Right cardiac atrium (tissue), 5 donors: ENCODE measurements at places on chromosomes 12 and 14. TPM values are rescaled to one million over a fixed set of nuclear protein-coding genes. Genes with fewer than 3 reads are reported as not detected.

DNA sequence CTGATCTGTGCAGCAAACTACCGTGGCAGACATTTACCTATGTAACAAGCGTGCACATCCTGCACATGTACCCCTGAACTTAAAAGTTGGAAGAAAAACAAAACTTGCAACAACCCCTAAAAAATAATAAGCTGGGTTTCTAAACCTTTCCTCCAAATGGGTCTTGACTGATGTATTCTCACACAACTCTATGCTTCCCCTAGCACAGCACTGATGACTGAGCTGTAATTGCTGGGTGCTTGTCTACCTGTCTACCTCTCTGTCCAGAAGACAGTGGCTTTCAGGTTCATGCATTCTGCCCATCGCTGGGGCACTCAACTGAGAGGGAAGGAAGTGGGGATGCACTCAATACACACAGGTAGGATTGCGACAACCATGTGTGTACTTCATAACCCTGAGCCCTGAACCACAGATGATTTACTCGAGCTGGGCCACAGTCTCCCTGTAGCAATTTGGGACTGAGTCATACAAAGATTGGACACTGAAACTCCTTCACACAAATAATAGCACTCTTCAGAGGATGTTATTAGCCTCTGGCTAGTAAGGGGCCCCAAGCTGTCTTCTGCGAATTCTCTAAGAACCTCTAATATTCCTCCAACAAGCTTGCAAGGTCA is 44.8 kb upstream of the TMPO start:
- no peak for DNase-seq

- DNase-seq = no peak
Measured at GRCh38 chr12:24746006-24746671, 202.8 kb downstream of the BCAT1 start.

DNA sequence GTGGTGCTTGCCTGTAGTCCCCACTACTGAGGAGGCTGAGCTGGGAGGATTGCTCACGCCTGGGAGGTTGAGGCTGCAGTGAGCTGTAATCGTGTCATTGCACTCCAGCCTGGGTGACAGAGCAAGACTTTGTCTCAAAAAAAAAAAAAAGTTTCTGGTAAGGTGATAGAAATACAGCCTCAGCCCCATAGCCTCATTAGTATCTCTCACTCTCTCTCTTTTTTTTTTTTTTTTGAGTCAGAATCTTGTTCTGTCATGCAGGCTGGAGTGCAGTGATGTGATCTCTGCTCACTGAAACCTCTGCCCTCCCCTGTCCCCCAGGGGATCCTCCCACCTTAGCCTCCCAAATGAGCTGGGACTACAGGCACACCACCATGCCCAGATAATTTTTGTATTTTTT is 19.2 kb downstream of the MTHFD1 start:
- DNase-seq = no peak

GRCh38 chr12:131057211-131057721 is 103.6 kb downstream of the ADGRD1 start:
- DNase-seq = peak; percentile 54

DNA sequence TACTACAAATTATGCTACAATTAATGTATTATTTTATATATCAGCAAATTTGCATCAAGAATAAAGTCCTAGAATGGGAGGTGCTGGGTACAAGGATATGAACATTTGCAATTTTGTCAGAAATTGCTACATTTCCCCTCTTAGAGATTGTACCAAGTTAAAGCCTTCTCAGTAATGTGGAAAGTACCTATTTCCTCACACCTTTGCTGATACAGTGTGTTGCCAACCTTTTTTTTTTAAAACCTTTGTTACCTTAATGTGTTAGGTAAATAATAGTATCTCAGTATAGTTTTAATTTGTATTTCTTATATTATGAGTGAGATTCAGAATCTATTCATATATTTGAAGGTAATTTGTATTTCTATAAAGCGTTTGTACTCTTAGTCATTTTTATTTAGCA is 95.4 kb upstream of the HIF1A start:
- no peak for DNase-seq

GRCh38 chr14:99274346-99275221 is 2.6 kb upstream of the BCL11B start:
- peak; percentile 57 for DNase-seq

GRCh38 chr12:18429366-18429765 is 168.0 kb downstream of the PIK3C2G start:
- no peak for DNase-seq

- DNase-seq = no peak
Measured at GRCh38 chr12:12338527-12339168, 11.4 kb downstream of the MANSC1 start.

GRCh38 chr14:101063121-101063520 is 159.6 kb upstream of the RTL1 start:
- no peak for DNase-seq

- no peak for DNase-seq
Measured at GRCh38 chr14:65250162-65250495, 147.8 kb upstream of the MAX start.

DNA sequence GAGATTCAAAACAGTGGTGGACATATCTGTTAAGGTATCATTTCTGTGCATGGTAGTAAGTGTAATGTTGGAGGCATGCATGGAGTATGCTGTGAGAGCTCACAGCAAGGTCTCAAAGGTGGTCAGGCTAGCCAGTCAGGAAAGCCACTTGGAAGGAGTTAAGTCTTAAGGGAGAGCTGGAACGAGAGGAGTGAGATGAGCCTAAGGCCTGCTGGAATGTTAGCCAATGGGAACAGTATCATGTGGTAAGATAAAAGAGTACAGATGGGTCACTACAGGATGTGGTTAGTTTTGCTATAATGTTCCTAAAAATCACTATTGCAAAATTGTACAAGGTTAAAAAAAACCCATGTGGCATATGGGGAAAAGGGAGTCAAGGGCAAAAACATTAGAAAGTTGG is 311.7 kb upstream of the E2F7 start:
- DNase-seq = no peak

GRCh38 chr12:64745980-64746379 is 13.2 kb downstream of the GNS start:
- DNase-seq = no peak

GRCh38 chr14:51446771-51447170 is 204.9 kb upstream of the FRMD6 start:
- DNase-seq = no peak

GRCh38 chr12:51924551-51925319 is 17.4 kb downstream of the ACVRL1 start:
- no peak for DNase-seq

- DNase-seq = no peak
Measured at GRCh38 chr14:21054123-21054767, 3.4 kb upstream of the RNASE8 start.

- DNase-seq = no peak
Measured at GRCh38 chr12:60644076-60644475, 1048.2 kb downstream of the SLC16A7 start.

- DNase-seq = peak; percentile 14
Measured at GRCh38 chr12:130479401-130480125, 141.9 kb downstream of the PIWIL1 start.

DNA sequence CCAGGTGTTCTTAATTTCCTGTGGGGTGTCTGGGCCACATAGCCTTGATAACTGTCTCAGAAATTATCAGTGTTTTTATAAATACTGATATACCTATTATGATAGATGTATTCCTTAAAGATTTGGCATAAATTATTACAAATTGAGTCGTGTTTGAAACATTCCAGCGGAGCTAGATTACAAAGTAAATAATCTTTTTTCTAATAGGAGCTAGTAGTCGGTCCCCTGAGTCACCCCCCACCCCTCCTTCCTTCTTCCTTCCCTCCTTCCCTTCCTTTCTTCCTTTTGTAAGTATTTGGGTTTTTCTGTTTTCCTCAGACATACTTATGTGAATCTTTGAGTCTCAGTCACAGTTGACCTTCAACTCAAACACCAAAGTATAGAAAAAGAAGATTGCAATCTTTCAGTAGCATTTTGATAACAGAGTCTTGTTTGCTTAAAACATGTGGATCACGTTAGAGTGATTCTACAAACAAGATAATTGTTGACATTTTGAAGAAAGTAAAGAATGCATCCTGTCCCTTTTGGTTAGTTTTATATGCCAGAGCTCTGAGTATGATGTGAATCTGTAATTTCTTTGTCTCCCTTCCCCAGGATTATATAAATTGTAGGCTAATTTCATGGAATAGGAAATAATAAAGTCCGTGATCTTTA is 264.0 kb downstream of the FUT8 start:
- DNase-seq = no peak

GRCh38 chr14:30958555-30959407 is 66.7 kb upstream of the AP4S1 start:
- DNase-seq = no peak

DNA sequence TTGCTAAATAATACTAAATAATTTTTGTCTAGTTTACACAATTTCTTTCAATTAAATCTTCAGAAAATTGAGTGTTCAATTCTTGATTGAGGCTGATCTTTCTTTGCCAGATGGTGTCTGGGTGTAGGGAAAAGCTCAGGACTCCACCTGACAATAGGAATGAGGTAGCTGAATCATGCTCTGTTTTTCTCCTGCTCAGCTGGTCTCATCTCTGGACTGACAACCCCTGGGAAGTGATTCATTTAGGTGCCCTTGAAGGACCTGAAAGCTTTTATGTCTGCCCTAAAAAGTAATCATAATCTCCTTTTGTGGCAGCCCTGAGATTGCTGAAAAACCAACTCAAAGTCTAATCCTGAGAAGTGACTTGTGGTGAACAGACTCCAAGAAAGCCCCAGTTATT is 255.4 kb downstream of the ETNK1 start:
- DNase-seq = no peak

- DNase-seq = no peak
Measured at GRCh38 chr12:7479771-7480170, 23.8 kb downstream of the CD163 start.

GRCh38 chr14:71229875-71230274 is 322.6 kb downstream of the PCNX1 start:
- no peak for DNase-seq

DNA sequence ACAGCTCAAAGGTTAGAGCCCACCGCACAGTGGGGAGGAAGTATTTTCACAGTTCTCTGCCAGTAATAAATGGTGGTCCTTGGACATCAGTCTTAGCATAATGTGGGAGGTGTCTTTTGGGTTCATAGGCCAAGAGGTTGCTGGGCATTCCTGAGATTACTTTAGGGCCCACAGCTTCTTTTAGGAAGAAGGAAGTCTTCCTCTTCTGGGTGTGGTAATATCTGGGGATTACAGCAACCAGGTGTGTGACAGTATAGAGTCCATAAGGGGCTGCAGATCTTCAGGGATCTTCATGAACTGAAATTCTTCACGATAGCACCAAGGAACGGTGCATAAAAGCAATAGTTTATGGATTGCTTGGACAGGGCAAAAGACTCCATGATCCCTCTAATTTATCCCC is 56.2 kb upstream of the PTGR2 start:
- DNase-seq = no peak

- DNase-seq = no peak
Measured at GRCh38 chr12:41465526-41465925, 277.4 kb downstream of the PDZRN4 start.

DNA sequence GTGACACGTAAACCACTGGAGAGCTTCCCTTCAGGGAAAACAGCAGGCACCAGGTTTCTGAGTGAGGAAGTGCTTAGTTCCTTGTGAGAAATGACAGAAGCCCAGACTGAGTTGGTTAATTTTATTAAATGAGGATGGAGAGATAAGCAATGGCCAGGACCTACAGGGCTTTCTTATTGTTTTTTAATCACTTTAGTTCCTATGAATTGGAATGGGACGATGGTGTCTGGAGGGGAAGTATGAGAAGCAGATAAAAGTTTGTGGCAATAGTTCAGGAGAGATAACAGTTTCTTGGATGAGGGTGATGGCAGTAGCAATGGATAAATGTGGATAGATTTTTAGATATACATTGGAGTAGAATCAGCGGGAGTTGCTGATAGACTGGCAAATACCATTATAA is 86.5 kb upstream of the PTPRR start:
- no peak for DNase-seq

GRCh38 chr14:68668531-68668930 is 124.3 kb downstream of the ZFP36L1 start:
- no peak for DNase-seq

- peak; percentile 65 for DNase-seq
Measured at GRCh38 chr12:3753544-3754284, 805 bp upstream of the CRACR2A start.

GRCh38 chr14:28630100-28630499 is 136.5 kb upstream of the FOXG1 start:
- DNase-seq = no peak

GRCh38 chr14:65745396-65746190 is 333.1 kb downstream of the FUT8 start:
- no peak for DNase-seq

DNA sequence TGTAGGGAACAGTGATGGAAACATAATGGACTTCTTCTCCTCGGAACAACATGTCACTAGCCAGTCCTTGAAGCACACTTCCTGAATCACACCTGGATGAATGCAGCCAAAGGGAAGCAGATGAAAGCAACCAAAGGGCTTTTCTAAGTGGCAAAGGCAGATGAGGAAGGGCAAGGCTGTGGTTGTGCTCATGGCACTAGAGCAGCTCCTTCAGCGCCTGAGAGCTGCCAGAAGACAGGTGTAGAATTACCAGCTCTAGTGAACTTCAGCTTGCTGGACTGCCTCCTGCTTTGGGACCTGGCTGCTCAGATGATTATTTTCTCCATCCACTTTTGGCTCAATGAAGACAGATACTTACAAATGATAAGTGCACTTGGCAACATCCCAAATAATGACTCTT is 1372.1 kb upstream of the SEL1L start:
- no peak for DNase-seq

- no peak for DNase-seq
Measured at GRCh38 chr14:53001787-53002378, 51.0 kb upstream of the FERMT2 start.

DNA sequence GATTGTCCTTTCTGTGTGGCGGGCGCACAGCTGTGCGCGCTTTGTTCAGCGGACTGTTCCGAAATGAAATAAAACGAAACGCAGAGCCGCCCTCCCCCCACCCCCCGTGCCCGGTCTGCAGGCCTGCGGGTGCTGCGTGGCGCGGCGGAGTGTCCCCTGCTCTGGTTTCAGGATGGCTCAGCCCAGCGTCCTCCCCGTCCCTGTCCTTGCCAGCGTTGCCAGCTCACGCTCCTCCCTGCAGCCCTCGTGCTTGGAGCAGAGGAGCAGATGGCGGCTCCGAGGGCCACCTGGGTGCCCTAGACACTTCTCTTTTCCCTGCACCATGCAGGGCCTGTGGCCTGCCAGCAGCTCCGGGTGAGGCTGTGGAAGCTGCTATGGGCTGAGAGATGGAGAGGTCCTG is 17.5 kb upstream of the BEGAIN start:
- DNase-seq = no peak

Gene CLEC9A
- total RNA-seq = not detected

Gene KRT85
- total RNA-seq = not detected

Gene POLE
- 13.0 TPM for total RNA-seq

Gene PRB2
- total RNA-seq = not detected

Gene SPIC
- total RNA-seq = not detected

Gene PTPN6
- 12.1 TPM for total RNA-seq

Gene OGFOD2
- 12.5 TPM for total RNA-seq

Gene FAIM2
- 31.1 TPM for total RNA-seq

Gene RIMKLB
- total RNA-seq = 16.7 TPM

Gene TRPV4
- 1.1 TPM for total RNA-seq

Gene ZBTB1
- total RNA-seq = 24.0 TPM

Gene HCAR2
- 0.58 TPM for total RNA-seq

Gene KLRB1
- total RNA-seq = 0.37 TPM

Gene BRAP
- 13.3 TPM for total RNA-seq

Gene TAS2R46
- total RNA-seq = not detected

Gene MGP
- 1,019 TPM for total RNA-seq

Gene MGST1
- total RNA-seq = 77.7 TPM

Gene CLEC2A
- total RNA-seq = not detected

Gene RERG
- total RNA-seq = 8.0 TPM
